Neural progenitor cell (in vitro differentiated cells): ENCODE measurements at places on chromosomes 7 and 10.

DNA sequence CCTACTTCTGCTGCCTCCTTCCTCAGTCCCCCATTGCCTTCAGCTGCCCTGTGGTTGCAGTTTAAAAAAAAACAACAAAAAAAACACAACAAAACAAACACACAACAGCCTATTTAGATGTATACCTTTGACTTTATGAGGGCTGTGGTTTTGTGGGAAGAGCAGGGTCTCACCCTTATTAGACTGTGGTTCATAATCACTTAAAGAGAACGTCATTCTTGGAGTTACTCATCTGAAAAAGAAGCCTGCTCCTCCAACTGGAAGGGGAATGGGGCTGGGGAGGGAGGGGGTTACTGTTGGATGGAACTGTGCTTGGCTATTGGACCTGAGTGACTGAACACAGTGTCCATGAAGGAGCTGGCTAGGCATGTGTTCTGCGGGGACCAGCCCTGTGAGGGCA, 48.1 kb downstream of the SDK1 start:
- DNase-seq = no peak

DNA sequence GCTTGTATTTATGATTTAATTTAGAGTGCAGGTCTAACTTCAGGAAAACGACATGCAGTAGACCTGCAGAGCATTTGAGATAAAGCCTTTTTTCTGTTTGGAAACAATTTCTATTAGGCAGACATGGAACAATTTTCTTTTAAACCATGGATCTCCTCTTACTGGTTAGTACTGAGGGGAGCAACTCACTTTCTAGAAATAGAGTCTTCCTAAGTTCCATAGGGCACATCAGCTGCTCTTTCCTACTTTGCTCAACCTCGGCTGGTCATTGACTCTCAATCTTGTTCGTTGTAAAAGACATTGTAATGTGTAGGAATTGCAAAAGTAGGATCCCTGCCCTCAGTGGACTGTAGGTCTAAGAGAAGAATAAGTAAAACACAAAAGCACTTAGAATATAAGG, 58.0 kb downstream of the PLXDC2 start:
- no peak for DNase-seq

GRCh38 chr7:124773339-124773738, 7.7 kb upstream of the GPR37 start:
- no peak for DNase-seq

- peak; percentile 77 for DNase-seq
Observed at GRCh38 chr10:69568472-69569395, 4.5 kb downstream of the NEUROG3 start.

DNA sequence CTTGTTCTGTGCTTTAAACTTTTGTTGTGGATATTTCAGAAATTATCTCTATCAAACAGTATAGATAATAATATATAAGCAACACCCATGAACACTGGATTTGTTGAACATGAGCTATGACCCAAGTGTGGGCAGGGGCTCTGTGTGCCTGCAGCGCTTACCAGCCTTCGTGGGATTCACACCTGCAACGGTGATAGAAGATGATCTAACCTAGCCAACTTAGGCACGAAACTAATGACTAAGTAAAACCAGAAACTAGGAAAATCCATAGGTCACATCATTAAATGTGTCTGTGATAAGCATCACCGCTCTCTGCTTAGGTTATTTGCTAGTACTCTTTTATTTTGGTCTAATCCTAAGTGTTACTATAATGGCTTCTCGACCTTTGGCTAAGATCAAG, 18.0 kb downstream of the SPAG6 start:
- DNase-seq = no peak

- no peak for DNase-seq
Observed at GRCh38 chr10:1316121-1316808, 260.1 kb downstream of the WDR37 start.

- peak; percentile 55 for DNase-seq
Observed at GRCh38 chr10:71978476-71978875, 14.3 kb downstream of the CHST3 start.

DNA sequence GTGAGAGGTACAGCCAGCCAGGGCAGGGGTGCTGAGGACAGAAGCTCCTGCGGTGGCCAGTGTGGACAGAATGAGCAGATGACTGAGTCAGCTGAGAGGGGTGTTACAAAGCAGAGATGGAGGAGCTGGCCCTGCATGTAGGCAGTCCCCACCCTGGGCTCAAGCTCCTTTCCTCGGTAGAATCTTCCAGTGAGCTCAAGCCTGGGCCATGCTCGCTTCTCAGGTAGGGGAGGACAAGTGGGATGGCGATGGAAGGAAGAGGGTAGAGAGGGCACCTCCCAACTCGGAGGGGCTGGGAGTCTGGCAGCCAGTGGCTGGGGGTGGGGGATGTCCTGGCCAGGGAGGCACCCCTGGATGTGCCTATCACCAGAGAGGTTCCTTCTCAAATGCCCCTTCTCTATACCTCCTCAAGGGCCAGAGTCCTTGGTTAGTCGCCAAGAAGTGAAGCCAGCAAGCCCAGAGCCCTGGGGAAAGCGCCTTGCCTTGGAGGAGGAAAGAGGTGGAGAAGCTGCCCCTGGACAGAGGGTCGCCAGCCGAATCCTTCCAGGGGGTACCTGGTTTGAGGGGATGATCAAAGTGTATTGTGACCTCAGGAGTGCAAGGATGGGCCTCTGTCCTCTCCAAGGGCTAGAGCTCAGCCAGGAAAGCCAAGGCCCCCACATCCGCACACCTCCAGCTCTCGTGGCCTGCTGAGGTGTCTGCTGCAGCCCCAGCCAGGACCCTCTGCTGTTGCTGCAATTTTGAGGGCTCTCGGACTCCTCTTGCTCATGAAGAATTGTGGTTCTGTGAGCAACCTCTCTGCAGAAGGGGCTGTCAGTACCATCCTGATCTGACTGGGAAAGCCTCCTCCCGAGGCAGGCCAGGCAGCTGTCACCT, 88.6 kb upstream of the MACROH2A2 start:
- no peak for DNase-seq

DNA sequence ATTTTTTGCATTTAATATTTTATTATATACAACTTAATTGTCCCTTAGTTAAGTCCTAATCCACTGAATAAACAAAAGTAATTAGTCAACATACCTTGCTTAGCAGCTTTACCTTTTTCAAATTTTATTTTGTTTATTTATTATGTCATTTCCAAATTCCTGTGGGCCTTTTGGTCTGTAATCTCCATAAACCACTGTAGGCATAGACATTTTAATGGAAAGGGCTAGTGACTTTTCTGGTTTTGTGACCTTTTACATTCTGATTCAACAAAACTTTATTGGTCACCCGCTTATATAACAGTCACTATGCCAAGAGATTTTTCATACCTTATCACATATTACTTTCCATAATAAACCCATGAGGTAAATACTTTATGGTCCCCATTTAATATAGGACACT, 181.3 kb upstream of the PRPS1L1 start:
- no peak for DNase-seq
